ENCODE measurements at places on chromosomes 3 and 15. TPM values are rescaled to one million over a fixed set of nuclear protein-coding genes. Genes with fewer than 3 reads are reported as not detected.

The RAD54L2 gene
- 5.5 TPM for polyA plus RNA-seq

The SH2D7 gene
- polyA plus RNA-seq, result not detected

The FANCI gene
- 4.3 TPM for polyA plus RNA-seq

The GASK1A gene
- polyA plus RNA-seq, result 10.5 TPM

The WDR49 gene
- polyA plus RNA-seq, result 0.08 TPM

The MKRN2OS gene
- polyA plus RNA-seq, result 0.33 TPM

The P2RY13 gene
- polyA plus RNA-seq, result 0.57 TPM

The HCN4 gene
- not detected for polyA plus RNA-seq

The XCR1 gene
- 0.77 TPM for polyA plus RNA-seq

The HDC gene
- 5.4 TPM for polyA plus RNA-seq

The RBP2 gene
- not detected for polyA plus RNA-seq

The TTLL13 gene
- 0.05 TPM for polyA plus RNA-seq

The COL6A6 gene
- polyA plus RNA-seq, result 0.04 TPM

The CP gene
- polyA plus RNA-seq, result 12.7 TPM

The PLA1A gene
- 1.2 TPM for polyA plus RNA-seq
